ENCODE measurements at places on chromosomes 2 and 18.

DNA sequence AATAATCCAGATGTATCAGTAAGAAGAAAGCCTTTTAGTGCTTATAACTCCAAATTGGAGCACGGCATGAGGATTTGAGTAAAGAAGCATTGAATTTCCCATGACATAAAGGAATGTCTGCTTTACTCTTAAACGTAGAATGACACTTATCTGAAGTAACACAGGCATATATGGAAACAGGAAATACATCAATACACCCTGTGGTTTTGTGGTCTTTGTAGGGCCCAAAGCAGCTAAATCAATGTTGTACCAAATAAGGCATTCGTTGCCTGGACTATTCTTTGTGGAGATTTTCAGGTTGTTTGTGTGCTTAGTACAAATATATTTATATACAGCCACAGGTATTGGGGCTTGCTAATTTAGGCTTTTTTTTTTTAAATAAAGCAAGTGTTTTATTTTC is 660.5 kb downstream of the LRRTM4 start:
- DNase-seq = no peak

- no peak for DNase-seq
Measured at GRCh38 chr2:195475336-195475735, 181.7 kb upstream of the SLC39A10 start.

- DNase-seq = no peak
Measured at GRCh38 chr2:37894601-37895000, 30.5 kb upstream of the RMDN2 start.

GRCh38 chr2:142596334-142597088 is 281.0 kb upstream of the KYNU start:
- DNase-seq = no peak
